ENCODE measurements at places on chromosomes 6 and 20.

DNA sequence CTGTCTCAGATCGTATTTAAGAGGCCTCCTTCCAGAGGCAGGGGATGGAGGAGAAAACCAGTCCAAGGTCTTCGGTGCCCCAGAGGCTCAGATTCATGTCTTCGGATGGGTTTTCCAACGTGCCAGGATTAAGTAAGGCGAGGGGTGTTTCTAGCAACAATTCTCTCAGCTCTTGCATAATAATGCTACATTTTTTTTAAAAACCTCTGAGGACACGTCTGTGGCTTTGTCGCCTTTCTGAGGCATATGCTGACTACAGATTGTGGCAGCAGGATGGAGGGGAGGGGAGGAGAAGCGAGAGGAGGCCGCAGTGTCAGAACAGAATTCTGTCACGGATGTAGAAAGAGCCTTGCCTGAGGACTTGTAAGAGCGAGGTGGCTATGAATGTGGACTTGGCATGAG is 17.7 kb upstream of the CCDC167 start:
- ATAC-seq = peak; percentile 55

DNA sequence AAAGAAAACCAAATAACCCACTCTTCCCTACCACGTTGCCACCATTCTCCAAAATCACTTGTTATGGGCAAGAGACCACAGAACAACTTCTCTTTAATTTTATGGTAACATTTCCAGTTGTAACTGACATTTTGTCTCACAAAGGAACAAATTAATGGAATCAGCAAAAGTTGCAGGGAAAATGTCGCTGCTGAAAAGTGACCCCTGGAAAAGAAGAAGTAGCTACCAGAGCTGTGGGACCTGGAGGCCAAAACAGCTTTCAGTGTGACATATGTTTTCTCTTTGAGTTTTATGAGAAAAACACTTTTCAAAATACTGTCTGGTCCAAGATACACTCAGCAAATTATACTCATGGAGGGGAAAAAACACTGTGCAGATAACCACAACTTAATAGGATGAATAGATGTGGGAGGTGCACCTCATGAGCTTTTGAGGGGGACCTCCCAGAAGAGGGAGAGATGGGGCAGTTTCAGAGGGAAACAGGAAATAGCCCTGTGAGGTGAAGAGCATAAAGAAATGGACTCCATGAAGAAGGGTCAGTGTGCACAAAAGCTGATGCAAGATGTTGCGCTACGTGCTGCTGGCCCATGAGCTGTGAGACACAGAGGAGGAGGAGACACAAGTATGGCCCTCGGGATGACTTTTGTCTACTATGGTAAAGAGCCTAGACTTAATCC is 87.3 kb downstream of the DTNBP1 start:
- no peak for ATAC-seq

GRCh38 chr6:128327890-128328289 is 192.5 kb downstream of the PTPRK start:
- peak; percentile 38 for ATAC-seq

DNA sequence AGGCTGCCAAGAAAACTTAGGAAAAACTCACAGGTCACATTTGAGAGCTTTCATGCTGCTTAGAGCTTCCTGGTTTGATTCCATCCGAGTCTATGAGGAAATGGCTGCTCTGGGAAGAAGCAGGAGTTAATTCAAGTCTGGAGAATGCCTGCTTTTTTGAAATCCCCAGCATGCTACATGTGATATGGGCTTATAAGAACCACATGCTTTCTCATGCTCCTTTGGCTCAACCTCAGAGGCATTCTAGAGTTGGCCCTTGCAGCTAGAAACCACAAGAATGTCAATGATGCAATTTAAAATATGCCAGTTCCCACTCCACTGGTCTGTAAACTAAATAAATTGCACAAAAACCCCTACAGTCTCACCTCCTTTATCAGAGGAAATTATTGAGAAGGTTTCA is 142.9 kb upstream of the OLIG3 start:
- ATAC-seq = no peak

DNA sequence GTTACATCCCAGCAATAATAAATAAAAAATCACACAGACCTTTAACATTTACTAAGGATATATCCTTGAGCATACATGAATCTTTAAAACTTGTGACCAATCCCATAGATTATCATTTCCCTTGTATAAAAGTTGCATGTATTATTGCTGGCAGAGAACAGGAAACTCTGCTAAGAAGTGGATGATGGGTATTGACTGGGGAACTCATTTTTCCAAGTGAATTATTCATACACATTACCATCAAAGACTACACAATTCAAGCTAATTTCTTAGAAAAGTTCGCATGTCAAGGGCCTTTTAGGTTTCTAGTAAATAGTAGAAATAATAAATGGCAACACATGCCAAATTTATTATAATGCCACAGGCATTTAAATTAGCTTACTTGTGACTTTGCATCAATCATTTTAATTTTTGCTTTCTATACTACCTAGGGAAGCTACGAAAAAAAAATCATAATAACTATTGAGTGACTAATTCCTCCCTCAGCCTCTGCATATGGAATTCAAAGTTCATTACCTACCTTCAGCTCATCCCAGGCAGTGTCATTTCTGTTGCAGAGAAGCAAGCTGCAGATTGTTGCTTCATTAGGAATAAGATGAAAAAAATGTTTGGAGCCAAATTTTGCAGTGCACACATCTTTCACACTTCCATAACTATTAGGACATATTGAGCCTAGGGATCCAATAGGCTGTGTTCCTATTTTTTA is 25.8 kb downstream of the MKKS start:
- no peak for ATAC-seq

DNA sequence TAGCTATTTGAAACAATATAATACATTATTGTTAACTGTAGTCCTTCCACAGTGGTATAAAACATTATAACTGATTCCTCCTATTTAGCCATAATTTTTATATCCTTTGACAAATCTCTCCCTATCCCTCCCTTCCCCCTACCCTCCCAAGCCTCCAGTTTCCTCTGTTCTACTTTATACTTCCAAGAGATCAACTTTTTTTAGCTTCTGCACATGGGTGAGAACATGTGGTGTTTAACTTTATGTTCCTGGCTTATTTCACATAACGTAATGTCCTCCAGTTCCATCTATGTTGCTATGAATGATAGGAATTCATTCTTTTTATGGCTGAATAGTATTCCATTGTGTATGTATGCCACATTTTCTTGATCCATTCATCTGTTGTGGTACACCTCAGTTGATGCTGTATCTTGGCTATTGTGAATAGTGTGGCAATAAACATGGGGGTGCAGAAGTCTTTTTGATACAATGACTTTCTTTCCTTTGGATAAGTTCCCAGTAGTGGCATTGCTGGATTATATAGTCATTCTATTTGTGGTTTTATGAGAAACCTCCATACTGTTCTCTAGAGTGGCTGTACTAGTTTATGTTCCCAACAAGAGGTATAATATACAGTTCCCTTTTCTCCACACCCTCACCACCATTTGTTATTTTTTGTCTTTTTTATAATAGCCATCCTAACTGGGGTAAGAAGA is 205.0 kb downstream of the KCNQ5 start:
- ATAC-seq = no peak

DNA sequence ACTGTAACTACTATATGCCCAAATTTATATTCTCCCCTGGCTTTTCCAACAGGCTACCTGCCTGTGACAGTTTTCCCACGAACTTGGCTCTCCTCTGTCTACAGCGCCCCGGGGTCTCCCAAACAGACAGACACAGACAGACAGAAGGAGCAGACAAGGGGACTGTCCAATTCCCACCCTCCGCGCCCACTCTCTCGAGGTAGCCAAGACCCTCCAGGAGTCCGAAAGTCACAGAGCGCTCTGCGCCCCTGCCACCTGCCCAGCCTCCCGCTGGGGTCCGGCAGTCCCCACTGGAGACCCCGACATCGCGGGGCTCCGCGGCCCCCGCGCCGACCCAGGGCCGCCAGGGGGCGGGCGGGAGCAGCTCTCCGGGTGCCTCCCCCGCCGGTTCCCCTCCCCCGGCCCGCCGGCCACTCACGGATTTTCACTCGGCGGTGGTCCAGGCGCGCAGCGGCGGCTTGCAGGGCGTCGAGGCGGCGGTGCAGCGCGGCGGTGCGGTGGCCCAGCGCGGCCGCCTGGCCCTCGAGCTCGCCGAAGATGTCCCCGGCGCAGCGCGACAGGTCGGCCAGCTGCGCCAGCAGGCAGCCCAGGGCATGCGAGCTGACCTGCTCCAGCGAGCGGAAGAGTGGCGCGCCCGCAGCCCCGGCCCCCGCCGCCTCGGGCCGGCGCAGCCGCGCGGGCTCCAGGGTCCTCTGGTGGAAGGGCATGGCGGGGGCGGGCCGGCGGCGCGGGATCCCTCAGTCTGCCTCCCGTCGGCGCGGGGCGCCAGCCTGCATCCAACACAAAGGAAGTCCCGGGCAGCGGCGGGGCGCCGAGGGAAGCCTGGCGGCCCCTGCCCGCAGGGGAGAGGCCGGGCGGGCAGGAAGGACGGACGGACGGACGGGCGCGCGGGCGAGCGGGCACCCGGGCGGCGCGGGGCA is 81.3 kb upstream of the CCDC28A start:
- peak; percentile 53 for ATAC-seq

DNA sequence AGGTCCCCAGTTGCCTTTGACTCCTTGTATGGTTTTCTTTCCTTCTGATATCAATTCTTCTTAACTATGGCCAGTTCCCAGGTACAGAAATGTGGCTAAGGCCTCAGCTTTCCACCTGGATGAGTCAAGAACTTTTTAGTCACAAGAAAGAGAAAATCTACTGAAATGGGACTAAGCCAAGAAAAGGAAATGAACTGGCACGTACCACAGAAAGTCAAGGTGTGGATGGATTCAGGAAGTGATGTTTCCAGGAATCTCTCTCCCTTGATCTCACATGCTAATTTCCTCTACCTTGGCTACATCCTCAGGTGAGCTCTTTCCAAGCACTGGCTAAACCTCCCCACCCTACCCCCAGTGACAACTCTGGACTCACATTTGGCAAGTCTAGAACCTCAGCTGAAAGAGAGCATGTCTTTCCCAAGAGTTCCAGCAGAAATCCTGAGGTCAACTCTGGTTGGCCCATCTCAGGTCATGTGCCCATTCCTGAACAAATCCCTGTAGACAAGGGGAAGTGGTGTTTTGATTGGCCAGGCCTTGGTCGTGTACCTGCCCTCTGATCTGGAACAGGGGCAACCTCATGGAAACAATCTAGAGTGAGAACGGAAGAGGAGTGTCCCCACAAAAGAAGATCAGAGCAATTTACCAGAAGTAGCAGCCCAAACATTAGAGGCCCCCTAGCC is 205.3 kb downstream of the NFATC2 start:
- no peak for ATAC-seq

DNA sequence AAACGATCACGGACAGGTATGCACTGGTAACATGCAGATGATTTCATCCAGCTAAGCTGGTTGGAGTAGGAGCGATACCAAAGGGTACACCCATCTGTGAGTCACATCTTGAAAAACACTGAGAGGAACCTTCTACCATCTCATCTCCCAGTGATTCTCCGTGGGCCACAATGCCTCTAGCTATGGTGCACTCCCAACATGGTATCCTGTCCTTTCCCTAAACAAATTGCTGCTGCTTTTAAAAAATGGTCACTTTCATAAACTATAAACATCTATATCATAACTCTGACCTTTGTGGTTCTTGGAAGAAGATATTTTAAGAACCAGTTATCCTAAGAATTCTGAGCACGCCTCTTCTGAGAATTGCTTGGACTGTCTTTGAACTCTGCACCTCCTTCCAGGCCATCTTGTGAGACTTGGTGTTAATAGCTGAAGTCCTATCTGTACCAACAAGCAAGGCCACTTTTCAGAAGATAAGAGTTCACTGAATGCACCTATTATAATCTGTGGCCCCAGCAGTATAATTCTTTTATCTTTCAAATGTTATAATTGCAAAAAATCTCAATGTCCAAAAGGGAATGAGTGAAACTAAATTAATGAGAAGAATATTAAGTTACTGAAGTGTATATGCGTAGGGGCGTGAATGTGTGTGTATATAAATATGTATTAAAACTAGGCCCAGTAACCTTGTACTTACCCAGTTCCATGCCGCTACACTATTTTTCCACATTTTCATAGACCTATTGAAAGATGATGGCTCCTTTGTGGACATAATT is 70.5 kb upstream of the TPD52L1 start:
- ATAC-seq = no peak

- peak; percentile 72 for ATAC-seq
Observed at GRCh38 chr6:319177-320131, 27.2 kb downstream of the DUSP22 start.

DNA sequence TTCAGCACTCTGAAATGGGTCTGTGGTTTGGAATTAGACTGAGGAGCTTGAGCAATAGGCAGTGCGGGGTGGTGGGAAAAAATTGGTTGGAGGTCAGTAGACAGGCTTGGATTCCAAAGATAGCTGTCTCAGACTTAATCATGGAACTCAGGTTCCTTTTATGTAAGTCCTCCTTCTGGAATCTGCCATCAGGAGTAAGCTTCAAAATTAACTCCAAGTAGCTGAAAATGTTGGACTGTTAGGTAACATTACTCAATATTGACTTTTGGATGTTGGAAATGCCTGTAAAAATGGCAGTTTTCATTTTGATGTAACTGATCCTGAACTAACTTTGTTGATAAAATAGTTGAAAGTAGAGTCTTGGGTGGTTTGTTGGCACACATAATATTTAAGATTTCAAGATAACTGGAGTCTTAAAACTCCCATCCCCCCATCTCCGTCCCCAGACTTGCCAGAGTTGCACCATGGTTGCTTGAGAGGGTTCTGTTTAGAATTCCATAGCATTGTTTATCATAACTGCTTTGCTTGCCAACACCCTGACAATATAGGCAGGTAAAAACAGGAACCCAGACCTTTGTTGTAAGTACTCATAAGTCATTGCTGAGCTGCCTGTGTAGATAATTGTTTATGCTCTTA is 83.0 kb downstream of the PHF20 start:
- ATAC-seq = no peak

- no peak for ATAC-seq
Observed at GRCh38 chr20:3334156-3334943, 73.1 kb downstream of the DNAAF9 start.

- ATAC-seq = no peak
Observed at GRCh38 chr6:69232496-69232895, 564.3 kb downstream of the LMBRD1 start.

GRCh38 chr6:101747716-101748115 is 354.2 kb downstream of the GRIK2 start:
- no peak for ATAC-seq

DNA sequence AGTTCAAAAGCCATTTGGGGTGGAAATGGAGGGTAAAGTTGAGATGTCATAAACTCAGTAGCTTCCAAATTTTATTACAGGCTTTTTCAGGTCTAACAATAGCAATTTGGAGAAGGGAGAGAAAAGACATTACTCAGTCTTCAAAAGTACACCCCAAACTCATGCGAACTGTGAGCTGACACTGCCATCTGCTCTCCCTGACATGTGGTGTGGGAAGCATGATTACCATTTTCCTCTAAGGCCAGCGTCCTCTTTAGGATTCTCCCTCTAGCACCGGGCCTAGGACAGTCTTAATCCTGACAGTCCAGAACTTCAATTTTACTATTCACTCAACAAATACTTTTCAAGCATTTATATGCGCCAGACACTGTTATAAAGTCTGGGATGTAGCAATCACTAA is 536.0 kb upstream of the JARID2 start:
- ATAC-seq = no peak

DNA sequence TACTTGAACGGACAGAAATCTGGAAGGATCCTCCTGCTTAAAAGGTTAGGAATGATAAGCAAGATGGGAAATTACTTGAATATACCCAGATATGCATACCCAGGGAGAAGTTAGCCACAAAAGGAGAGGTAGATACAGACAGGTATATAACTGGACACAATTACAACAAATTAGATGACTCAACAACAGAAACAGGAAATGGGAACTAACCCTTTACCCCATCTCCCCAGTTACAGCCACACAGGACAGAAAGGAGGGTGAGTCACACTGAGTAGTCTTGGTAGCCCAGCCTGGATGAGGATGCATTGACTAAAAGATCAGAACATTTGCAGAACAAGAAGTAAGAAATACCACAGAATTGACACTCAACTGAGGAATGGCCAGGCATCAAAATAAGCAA is 61.2 kb downstream of the C6orf52 start:
- peak; percentile 46 for ATAC-seq

Measured in activated CD4-positive, CD25-positive, alpha-beta regulatory T cell treated with anti-CD3 and anti-CD28 coated beads, Interleukin-2, amount 50 U/mL, for 24 hours (primary cell).